Activated T-helper 9 cell treated with anti-CD3 and anti-CD28 coated beads, Interleukin-2, amount 50 U/mL, for 16 hours (primary cell): ENCODE measurements at places on chromosomes 12 and 14.

- no peak for DNase-seq
Measured at GRCh38 chr14:37194698-37195097, 3.0 kb upstream of the MIPOL1 start.

GRCh38 chr12:68310370-68310769 is 21.8 kb downstream of the MDM1 start:
- no peak for DNase-seq

DNA sequence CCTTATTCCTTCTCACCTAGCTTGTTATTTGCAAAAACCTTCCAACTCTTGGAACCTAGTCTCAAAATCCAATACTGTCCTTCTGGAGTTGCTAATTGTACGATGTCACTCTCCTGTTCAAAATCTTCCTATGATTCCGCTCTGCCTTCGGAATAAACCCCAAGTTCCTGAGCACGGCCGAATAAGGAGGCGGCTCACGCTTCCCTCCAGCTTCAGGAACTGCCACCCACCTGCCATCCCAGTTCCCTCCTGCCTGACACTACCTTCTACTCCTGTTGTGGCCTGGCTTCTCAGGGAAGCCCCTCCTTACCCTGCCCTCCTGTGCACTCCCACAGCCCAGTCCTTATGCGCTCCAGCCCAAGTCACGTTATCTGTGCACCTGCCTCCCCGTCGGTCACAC is 73.2 kb downstream of the SETD3 start:
- DNase-seq, result no peak

DNA sequence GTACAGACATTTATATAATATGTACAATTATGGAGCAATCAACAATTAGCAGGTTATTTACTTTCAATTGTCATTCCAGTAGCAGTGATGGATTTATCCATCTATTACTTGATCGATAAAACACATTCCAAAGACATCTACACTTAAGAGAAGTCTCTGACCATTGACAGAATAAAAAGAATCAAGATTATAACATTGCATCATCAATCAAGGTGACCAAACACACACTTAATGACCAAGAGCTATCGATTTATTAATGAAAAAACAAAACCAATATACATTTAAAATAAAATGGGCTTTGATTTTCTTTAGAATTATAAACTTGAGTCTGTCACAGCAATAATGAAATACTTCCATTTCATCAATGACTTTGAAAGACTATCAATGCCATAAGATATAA is 170.2 kb upstream of the CDKN3 start:
- no peak for DNase-seq

DNA sequence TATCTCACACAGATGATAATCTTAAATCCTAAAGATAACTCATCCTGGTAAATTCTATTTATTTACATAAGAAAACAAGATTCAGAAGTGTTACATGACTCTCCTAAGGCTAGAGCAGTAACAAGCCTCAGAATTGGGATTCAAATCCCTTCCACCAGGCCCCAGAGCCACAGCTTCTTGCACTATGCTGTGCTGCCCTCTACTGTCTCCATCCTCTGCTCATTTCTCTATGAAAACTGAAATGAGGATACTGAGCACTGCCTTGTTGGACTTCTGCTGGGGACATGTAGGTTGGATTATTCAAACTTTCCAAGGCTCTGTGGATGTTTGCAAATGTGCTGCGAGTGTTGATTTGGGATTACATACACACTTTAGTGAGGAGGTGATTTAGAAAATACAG is 23.5 kb upstream of the C12orf50 start:
- no peak for DNase-seq

GRCh38 chr12:130703733-130704375 is 12.2 kb downstream of the RIMBP2 start:
- DNase-seq, result no peak

DNA sequence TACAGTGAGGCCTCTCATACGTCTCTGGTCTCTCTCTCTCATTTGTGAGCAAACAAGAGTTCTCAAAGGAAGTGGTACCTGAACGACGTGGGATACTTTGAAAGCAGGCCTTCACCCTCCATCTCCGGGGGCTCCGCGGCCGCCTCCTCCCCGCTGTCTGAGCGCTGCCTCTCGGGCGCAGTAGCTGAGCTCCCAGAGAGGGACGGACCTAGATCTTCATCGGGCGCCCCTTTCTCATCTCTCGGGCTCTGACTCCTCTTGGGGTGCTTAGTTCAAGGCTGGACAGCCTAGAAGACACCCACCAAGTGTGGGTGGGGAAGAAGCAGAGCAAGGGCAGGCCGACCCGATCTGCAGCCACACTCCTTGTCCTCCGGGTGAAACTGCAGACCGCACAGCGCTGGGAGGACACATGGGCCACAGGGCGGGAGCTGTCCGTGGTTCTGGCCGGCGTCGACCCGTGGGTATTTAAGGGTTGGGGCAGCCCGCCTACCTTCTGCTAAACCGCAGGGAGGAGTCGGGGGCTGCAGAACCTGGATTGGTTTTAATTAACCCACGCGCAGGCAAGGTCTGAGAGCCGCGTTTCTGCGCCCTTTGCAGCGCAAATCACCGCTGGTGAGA is 92.7 kb downstream of the PAH start:
- no peak for DNase-seq

DNA sequence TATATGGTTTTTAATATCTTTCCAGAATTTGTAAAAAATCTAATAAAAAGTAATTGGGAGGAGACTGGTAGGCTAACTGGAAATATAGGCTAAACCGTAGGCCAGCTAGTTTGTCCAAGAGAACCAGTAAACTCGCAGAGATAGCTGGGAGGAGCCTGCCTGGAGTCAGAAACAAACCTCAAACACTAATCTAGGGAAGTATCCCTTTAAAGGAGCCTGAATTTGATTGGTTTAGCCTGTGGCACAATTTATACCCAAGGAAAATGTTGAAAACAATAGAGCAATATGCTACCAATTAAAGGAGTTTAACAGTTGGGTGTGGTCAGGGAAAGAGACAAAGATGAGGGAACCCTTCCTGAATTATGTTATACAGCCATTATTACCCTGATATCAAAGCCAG is 109.6 kb downstream of the EML5 start:
- no peak for DNase-seq
